Activated T-cell treated with anti-CD3 and anti-CD28 coated beads, Interleukin-2, amount 50 U/mL, for 24 hours (primary cell): ENCODE measurements at places on chromosomes 16 and 17.

DNA sequence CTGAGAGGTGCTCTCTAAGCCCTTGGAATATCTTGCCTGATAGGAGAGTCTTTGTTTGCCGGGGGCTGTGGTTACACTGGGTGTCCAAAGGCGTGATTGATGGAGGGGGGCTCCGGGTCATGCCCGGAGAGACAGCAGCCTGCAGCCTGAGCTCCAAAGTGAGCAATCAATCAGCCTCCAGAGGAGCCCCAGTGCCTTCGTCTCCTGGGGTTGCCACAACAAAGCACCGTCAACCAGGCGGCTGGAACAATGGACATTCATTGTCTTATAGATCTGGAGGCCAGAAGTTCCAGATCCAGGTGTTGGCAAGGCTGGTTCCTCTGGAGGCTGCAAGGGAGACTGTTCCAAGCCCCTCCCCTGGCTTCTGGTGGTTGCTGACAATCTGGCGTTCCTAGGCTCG, 24.0 kb upstream of the GINS2 start:
- DNase-seq, result no peak

GRCh38 chr16:26672206-26672605, 394.5 kb upstream of the C16orf82 start:
- DNase-seq, result peak; percentile 60

- no peak for DNase-seq
Measured at GRCh38 chr17:37438141-37438540, 31.5 kb downstream of the TADA2A start.

GRCh38 chr16:88730632-88731607, 24.6 kb downstream of the CTU2 start:
- DNase-seq, result no peak

GRCh38 chr16:31094088-31094423, 541 bp downstream of the VKORC1 start:
- peak; percentile 43 for DNase-seq

DNA sequence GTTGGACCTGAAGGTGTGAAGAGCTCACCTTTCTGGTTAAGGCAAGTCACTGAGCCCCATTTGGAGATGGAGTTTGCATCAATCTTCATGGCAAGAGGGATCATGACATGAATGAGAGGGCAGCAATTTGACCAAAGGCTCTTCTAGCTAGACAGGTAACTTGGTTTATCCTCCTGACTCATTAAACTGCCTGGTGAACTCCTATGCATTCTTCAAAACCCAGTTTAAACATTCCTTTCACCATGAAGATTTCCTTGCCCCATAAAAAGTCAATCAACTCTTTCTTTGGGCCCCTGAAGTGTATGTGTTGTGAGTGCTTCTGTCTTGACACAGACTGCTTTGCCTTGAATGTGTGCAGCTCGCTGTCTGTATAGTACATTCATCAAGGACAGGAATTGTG, 120.0 kb upstream of the FOXF1 start:
- no peak for DNase-seq

- no peak for DNase-seq
Measured at GRCh38 chr16:4609200-4610010, 5.3 kb downstream of the UBALD1 start.

DNA sequence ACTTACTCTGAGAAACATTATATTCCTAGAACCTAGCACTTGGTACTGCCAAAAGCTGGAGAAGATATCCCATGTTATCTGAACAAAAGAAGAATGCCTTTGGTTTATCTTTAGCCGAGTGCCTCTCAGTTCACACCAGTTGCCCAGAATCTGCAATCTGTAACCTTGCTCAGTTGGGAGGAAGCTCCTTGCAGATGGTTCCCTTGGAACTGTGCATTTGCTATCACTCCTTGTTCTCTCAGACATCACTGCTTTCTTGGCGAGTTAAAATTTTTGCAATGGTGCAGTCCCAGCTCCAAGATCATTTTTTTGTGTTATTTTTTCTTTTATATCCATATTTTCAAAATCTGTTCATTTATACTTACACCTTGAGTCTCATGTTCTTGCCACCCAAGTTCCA, 446.5 kb downstream of the KCNJ2 start:
- no peak for DNase-seq

DNA sequence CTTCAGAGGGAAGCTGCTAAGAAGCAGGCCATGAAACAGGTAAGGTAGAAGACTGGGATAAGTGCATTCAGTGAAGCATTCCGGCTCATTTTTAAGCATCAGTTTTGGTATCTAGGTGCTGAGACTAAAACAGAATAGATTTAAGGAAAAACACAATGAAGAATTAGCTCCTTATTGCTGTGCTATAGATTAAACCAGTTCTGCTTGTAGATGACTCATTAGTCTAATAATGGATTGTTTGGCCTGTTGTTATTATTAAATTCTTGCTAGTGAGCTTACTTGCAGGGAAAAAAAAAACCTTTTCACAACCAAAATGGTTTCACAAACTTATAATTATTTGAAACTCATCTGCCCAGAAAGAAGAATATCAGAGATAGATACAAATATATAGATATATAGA, 55.9 kb downstream of the NSRP1 start:
- DNase-seq, result no peak

DNA sequence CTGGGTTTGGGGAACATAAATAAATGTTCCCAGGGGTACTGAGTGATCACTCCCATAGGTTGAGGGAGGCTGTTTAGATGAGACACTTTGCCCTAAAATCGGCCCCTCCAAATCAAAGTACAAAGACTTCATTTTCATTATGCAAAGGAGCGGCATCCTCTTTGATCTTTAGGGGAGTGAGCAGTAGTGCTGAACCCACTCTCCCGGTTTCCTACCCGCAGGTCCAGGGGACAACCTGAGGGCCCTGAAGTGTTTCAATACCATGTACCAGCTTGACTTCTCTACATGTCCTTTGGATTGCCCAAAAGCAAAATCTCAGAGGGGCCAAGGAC, 3.6 kb downstream of the HOXB6 start:
- no peak for DNase-seq

DNA sequence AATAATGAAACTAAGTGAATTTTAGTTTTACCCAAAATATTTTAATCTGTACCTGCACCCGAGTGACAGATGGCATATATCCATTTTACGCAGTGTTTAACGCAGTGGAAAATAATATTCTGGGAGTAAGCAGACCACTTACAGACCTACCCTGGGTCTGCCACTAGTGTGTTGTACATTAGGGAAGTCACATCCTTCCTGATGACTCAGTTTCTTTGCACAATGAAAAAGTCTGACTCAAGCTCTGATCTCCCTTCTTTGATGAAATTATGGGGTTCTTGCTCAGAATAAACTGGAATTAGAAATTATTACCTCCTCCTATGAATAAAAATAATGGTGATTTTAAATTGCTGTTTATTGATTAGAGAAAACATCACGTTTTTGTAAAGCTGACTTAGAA, 123.2 kb upstream of the AXIN2 start:
- no peak for DNase-seq

DNA sequence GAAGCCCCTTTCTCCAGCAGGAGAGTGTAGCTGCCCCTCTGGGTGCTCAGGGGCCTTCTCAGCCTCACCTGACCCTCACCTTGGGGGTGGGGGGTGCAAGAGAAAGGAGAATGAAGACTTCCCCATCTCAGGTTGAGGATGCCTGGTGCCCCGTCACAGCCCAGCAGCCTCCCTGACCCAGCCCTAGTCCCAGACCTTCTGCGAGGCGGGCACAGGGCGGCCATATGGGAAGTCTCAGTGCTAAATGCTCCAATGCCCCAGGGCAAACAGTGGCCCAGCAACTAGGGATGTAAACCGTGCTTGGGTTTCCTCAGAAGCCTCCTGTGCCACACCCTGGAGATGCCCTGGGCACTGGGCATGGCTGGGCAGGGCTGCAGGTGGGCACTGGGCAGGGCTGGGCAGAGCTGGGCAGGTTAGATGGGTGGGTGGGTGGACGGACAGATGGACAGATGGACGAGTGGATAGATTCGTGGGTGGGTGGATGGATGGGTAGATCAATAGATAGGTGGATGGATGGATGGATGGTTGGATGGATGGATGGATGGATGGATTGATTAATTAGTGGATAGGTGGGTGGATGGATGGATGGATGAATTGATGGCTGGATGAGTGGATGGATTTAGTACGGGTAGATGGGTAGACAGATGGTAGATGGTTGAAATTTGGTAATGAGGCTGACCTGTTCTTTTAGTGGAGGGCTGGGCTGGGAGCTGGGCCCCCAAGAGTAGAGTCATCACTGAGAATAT, 16.8 kb downstream of the TPSD1 start:
- no peak for DNase-seq

- no peak for DNase-seq
Measured at GRCh38 chr17:81277421-81277820, 17.7 kb downstream of the SLC38A10 start.

DNA sequence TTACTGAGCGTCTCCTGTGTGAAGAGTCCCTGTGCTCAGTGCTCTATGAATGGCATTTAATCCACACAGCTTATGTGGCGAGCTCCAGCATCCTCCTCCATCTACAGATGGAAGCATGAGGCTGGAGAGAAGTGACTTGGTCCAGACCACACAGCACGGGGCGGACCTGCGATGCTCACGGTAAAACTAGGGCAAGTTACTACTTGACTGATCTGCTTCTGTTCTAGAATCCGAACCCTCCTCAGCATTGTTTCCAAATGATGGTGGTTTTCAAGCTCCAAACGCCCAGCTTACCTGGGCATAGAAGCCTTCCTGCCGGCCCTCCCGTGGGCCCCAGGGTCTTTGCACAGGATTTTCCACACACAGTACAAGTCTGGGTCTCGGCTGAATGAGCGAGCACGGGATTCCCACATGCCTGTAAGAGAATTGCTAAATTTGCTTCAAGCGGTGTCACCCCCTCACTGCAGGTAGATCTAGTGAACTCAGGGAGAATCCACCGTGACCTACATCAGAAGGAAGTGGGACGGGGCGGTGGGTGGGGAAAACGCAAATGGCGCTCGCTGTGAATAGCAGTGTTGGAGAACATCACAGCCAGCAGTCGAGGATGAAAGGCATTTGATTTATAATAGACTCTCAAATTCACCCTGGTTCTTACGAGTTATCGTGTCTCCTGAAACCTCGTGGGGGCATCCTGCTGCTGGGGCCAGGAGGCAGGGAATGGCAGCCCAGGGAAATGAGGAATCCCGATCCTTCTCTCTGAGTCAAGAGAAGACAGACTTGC, 101.1 kb downstream of the CMIP start:
- DNase-seq, result no peak

DNA sequence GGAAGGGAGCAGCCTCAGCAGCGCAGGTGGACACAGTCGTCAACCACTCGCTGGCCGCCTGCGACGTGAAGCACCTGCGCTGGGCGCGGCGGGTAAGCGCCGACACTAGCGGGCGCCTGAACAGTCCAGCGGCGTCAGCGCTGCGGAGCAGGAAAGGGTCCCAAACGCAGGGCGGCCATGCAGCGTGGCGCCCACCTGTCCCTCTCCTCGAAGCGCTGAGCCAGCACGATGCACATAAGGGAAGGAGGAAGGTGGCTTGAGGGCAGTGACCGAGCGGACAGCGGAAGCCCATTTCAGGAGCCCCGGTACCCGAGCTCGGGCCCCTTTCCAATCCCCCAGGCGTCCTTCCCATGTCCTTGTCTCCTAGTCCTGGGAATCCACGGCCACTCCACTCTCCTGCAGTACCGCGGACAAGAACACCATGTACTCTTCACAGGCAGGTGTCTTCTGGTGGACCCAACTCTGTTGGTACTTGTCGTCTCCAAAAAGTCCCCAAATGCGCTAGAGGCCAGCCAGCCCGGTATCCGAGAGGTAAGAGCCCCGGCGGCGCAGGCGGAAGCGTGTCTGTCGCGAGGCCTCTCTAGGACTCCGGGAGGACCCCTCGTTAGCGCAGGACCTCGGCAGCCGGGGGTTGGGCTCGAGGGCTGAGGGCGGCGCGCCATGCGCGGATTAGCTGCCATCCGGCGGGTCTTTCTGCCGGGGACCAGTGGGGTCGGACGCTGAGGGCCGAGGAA, 14.4 kb downstream of the ZNF232 start:
- peak; percentile 65 for DNase-seq

DNA sequence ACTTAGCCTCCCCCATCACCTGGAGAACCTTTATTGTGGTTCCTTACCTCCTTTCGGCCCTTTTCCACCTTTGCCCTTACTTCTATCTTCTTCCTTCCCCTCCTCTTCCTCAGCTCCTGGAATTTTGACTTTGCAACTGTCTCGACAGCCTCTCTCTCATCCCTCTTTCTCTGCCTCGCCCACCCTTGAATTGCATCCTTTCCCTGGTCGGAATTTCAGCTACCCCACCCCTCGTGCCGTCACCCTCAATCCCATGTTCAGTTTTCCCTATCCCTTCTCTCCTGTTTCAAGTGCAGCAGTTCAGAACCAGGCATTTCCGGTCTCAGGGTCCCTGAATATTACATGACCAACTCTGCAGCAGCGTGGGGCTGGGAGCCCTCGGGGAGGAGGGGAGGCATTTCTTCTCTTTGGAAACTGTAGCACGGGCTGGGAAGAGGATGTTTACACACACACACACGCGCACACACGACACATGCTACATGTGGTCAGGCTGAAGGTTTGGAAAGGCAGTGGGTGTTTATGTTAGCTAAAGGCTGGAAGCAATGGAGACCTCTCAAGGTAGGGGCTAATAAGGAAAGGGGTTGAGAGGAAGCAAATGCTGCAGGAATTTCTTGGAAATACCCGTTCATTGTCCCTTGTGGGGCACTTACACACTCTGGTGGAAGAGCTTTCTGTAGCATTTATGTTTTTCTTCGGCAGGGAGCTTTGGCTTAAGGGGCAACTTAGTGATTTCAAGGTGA, 971 bp downstream of the MINK1 start:
- DNase-seq, result peak; percentile 38
